Activated gamma-delta T cell treated with anti-CD3 and anti-CD28 coated beads, Interleukin-2, amount 50 U/mL, for 16 hours (primary cell): ENCODE measurements at places on chromosomes 12 and 14.
A peak's percentile ranks its signal among the peaks of the same experiment; 100 is the strongest.

DNA sequence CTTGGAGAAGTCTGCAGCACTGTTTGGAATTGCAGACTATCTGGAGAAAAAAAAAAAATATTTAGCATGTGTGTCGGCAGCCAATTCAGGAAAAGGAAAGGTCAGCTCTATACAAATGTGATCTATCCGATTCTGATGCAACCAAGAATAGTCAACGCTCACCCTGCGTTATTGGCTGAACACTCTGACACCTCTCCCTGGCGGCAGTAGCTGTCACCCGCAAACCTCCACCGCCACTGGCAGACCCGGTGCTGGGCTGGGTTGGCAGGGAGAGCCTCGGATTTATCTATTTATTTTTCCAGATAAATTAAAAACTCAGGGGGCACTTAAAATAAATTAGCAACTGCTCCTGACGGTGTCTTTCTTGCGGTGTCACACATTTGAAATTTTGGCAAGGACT lies 409.7 kb downstream of the VRK1 start:
- DNase-seq, result no peak

- no peak for DNase-seq
These were observed 30.9 kb upstream of the PCED1B start for GRCh38 chr12:47048541-47048940.

DNA sequence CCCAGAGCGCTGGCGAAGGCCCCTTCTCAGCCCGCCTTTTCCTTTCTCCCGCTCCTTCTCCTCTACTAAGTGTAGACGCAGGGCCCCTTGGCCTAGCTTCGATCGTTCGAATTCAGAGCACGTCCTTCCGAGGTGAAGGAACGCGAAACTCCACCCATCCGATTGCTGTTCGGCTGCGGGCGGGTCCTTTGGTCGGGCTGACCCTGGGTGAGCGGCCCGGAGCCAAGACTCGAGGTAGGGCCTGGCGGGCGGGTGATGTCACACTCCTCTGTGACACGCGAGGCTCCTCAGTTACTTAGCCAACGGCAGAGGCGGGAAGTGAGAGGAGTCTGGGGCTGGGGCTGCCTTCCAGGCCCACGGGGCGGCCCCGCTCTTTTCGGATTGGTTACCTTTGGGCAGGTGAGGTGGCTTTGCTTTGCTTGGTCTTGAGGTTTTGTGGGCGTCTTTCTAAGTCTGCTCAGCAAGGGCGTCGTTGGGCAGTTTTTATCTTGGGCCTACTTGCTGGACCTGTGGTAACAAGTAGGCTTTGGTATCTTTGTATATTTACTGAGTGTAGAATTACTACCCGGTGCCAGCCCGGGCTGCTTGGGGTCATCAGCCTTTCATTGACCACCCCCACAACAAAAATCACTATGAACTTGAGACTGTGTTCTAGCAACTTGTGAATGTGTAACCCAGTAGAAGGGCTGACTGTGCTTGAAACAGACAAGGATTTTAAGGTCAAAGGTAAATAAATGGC lies 694 bp downstream of the TMBIM6 start:
- peak; percentile 85 for DNase-seq

DNA sequence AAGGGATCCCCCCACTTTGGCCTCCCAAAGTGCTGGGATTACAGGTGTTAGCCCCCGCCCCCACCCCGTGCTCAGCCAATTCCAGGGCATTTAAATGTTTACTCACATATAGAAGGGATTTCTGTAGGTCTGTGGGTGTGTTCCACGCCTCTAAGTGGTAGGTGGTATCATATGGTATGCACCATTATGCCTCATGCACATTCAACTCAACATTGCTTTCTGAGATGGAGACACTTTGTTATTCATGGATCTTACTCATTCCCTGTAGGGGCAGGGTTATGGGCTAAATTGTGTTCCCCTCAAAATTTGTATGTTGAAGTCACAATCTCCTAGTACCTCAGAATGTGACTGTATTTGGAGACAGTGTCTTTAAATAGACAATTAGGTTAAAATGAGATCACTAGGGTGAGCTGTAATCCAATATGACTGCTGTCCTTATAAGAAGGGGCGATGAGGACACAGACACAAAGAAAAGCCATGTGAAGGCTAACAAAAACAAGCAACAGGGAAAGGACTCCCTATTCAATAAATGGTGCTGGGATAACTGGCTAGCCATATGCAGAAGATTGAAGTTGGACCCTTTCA lies 200.6 kb downstream of the EFCAB11 start:
- DNase-seq, result no peak

GRCh38 chr12:5511644-5512600 lies 80.0 kb downstream of the NTF3 start:
- no peak for DNase-seq

DNA sequence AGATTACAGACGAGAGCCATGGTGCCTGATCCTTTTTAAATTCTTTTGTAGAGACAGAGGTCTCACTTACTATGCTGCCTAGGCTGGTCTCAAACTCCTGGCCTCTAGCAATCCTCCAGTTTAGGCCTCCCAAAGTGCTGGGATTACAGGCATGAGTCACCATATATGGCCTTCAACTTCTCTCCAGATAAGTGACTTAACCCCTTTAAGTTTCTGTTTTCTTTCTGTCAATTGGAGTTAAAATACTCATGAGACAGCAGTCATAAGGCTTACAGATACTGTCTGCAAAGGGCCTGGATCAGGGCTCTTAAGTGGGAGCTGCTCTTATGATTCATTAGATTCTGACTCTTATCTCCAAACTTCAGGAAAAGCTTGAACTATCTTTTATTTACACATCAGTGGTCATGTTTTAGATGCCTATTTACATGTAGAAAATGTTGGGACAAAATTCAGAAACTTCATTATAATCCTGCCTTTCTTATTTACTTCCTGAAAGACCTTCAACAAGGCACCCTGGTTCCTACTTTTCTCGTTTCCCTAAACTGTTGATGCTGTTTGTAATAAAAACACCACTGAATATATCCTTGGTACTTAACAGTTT lies 271.5 kb upstream of the TBX3 start:
- DNase-seq, result no peak

DNA sequence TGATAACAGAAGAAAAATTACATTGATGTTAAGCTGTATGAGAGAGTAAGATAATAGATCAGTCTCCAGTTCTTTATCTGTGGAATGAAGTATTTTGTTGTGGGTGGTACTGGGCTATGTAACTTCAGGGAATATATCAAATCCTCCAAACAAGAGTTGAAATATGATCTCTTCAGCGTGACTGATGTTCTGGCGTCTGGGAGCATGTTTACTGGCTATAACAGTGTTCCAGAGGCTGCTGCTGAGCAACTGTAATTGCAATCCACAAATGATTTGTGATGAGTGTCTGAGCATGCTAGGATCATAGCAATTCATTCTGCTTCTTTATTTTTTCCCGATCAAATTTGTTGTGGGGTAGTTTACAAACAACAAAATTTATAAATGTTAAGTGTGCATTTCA lies 18.6 kb upstream of the CCDC198 start:
- no peak for DNase-seq

DNA sequence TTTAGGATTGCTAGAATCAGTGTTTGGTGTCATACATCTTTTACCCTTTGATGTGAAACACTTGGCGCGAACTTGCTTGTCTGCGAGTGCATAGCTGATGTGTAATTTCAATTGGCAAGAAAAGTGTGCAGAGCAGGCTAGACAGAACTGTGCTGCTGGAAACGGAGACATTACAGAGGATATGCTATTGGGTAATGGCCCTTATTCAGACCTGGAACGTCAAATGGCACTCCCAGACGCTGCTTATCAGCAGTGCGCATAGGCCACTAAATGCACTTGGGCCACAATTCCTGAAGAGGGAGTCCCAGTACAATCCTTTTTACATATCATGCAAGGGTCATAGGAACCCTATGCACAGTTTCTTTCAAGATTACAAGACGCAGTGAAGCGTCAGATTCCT lies 15.7 kb upstream of the SLC10A1 start:
- DNase-seq, result no peak

- no peak for DNase-seq
These were observed 45.5 kb downstream of the SH2B3 start for GRCh38 chr12:111451232-111451631.
